NCI-H187 (cell line): ENCODE measurements at places on chromosomes 4 and X.

GRCh38 chr4:24470666-24471485, 113.5 kb downstream of the DHX15 start:
- peak; percentile 27 for DNase-seq

DNA sequence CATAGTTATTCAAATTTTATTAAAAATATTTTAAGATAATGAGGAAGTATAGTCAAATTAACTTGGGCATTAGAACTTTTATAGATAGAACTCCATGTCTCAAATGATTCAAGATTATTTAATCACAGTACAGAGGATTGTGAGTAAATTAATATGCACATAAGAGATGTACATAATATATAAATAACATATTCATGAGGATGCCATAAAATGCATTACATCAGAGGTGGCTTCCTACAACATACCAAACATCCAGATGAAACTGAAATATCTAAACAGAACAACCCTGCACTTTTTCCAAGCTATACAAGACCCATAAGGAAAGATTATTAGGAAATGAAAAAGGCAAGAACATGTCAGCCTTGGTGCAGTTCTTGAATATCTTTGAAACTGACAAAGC, 91.3 kb upstream of the NAP1L5 start:
- no peak for DNase-seq

- no peak for DNase-seq
Observed at GRCh38 chrX:134172588-134173259, 64.3 kb upstream of the CCDC160 start.

- no peak for DNase-seq
Observed at GRCh38 chr4:143287572-143287923, 49.1 kb upstream of the GAB1 start.

DNA sequence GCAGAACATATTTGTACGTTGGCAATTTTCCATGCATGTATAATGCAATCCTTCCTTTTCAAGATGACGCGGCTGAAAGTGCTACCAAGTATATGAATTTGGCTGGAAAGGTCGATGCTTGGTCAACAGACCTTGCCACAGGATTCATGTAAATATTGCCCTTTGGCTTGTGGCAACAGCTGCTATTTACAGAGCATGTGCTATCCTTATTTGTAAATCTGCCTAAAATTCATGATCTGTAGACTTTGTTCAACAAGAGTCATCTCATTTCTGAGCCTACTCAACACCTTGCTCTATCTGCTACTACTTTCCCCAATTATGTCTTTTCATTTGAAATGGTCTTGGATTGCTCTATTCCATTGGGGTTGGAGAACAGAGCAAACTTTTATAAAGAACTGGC, 1.9 kb upstream of the SMARCA1 start:
- no peak for DNase-seq

- DNase-seq = no peak
Observed at GRCh38 chr4:176376032-176376614, 56.4 kb downstream of the SPCS3 start.

DNA sequence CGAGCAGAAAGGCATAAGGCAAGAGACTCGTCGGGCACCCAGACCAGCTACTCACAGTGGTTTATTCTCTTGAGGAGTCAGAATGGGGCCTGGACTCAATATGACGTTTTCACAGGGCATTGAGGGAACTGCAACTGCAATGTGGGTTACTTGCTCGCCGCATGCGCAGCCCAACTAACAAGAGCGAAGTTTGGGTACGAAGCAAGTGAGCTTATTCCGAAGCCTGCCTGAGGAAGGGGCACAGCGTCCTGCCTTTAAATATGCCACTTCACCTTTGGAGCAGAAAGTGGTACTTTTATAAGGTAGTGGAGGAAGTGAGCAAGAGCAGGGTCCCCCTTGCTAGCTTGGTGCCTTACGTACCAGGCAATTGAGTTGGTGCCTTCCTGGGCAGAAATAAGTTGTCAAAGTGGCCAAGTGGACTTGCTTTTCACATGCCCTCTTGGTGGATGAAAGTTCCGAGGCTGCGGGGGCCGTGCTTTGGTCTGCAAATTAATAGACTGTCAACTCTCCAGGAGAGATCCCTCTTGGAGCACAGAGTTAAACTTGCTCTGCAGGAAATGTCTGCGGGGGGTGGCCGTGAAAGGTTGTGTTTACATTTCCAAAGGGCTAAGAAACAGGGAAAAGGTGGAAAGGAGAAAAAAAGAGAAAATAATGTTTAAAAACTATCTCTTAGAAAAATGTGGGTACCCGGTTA, 480.4 kb downstream of the TRIML1 start:
- DNase-seq = no peak

GRCh38 chr4:104421566-104421965, 73.1 kb downstream of the CXXC4 start:
- DNase-seq = no peak

DNA sequence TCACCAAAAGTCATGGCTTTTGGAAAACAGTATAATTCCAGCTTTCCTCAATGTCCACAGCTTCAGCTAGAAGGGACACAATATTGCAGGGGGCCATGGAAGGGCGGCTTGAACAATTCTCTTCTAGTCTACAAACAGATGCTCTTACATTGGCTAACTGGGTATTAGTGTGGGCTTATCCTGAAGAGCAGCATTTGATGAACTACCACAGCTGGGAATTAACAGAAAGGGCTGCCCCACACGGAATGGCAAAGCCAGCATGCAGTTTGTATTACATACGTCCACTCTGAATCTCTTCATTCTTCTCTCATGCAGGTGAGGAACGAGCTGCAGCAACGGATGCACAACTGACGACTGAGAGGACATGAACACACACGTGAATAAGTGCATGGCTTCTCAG, 13.0 kb upstream of the PDCL2 start:
- DNase-seq = no peak

- no peak for DNase-seq
Observed at GRCh38 chr4:121706595-121707021, 9.8 kb upstream of the ANXA5 start.

- DNase-seq = no peak
Observed at GRCh38 chr4:151242305-151242704, 34.7 kb upstream of the PRSS48 start.

- no peak for DNase-seq
Observed at GRCh38 chr4:75995727-75996126, 5.0 kb upstream of the SDAD1 start.

DNA sequence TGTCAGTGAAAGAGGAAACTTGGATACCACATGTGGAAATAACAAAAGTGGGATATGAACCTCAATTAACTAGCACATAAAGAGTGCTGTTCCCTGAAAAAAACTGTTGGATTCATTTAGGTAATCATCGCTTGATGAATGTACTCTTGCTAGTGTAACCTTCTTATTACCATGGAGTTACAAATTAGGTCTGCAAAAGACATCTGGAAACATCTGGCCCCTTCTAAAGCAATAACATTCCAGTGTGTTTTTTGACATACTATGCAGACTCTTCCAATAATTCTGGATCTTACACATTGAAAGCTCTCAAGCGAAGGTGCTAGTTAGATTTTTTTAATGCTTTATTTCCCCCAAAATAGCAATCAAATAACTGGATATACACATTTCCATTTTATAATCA, 134.6 kb downstream of the ATP10D start:
- DNase-seq = no peak

DNA sequence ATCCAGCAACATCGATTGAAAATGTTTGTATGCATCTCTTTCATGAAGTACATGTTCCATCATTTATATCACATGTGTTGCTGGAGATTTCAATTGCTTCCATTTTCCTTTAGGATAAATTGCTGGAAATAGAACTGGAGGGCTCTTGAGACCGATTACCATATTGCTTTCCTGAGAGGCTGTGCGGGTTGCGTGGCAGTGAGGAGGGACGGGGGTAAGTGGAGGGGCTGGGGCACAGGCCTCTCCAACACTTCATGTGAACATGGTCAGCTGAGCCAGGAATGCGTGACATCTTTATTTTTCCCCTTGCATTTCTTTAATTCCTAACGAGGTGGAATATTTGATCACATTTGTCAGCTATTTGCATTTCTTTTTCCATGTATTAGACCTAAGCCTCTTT, 144.6 kb downstream of the TBL1X start:
- peak; percentile 52 for DNase-seq

DNA sequence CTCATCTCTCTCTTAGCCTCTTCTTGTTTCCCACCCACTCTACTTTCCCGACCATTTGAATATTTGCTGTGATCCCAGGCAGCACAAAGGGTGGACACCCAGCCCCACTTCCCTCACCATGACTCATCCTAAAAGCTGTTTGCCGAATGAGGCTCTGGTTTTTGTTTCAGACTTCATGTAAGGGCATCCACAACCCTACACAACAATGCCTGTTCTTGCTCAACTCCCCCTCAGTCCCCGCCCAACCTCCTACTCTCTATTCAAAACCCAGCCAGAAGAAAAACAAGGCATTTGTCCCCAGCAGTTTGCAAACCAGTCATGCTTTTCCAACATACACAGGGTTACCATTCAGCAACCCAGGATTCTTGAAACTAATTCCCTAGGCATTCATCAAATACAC, 516.5 kb upstream of the CNKSR2 start:
- DNase-seq = no peak

GRCh38 chr4:142500966-142501365, 345.1 kb downstream of the INPP4B start:
- DNase-seq = no peak

DNA sequence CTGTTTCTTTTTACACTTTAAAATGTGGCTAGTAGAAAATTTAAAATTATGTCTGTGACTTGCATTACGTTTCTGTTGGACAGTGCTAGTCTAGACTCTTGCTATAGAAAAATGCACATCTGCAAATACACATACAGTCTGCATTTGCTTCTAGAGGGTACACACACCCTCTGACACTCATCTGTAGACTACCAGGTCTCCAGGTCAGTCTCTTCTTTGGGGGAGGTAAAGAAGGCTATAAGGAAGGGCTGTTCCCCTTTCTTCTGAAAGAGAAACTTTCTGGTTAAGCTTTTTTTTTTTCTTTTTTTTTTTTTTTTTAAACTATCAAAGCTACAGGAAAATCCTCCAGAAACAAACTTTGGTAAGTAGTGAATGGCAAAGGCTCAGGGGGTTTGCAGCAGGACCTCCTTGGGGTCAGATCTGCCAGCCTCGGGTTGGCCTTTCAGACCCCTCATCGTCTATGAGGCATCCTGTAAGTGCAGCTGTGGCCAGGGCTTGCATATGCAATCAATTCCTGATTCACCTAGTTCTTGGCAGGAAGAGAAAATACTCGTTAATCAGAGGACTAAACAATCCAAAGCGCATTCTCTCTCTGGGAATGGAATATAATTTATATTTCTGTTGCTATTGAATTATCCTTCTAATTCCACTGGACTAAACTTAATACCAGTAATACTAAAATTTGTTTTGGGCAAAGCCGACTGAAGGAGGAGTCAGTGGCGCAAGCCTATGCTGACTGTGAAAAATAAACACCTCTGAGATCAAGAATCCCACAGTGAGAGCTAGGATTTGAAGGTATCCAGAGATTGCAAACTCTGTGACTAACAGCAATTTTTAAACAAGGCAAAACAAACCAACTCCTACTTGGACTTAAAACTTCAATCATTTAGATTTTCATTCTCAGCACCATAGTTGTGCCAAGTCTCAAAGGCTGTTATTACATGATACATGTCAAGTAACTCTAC, 109.3 kb upstream of the TBC1D9 start:
- no peak for DNase-seq

- no peak for DNase-seq
Observed at GRCh38 chrX:44459501-44459900, 83.2 kb downstream of the FUNDC1 start.

- no peak for DNase-seq
Observed at GRCh38 chr4:146255463-146255862, 41.1 kb downstream of the REELD1 start.

- DNase-seq = no peak
Observed at GRCh38 chr4:181682367-181683047, 560.7 kb upstream of the TENM3 start.

DNA sequence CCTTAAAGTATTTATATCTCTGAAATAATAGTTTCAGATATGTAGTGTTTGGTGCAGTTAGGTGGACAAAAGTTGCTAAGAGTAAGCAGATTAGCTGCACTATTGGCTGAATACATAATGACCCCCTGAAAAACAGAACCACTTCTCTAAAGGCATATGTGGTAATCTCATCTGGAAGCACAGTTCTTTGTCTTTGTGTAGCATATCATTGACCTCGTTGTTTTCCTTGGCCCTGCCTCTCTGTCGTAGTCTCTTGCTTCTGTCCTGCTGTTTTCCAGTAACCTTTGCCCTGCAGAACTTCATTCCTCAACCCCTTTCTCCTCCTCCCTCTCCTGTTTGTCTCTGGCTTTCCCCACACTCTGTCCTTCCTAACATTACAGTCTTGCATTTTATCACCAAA, 41.4 kb downstream of the JADE3 start:
- DNase-seq = no peak

- DNase-seq = peak; percentile 98
Observed at GRCh38 chr4:2262145-2262943, 435 bp upstream of the MXD4 start.

DNA sequence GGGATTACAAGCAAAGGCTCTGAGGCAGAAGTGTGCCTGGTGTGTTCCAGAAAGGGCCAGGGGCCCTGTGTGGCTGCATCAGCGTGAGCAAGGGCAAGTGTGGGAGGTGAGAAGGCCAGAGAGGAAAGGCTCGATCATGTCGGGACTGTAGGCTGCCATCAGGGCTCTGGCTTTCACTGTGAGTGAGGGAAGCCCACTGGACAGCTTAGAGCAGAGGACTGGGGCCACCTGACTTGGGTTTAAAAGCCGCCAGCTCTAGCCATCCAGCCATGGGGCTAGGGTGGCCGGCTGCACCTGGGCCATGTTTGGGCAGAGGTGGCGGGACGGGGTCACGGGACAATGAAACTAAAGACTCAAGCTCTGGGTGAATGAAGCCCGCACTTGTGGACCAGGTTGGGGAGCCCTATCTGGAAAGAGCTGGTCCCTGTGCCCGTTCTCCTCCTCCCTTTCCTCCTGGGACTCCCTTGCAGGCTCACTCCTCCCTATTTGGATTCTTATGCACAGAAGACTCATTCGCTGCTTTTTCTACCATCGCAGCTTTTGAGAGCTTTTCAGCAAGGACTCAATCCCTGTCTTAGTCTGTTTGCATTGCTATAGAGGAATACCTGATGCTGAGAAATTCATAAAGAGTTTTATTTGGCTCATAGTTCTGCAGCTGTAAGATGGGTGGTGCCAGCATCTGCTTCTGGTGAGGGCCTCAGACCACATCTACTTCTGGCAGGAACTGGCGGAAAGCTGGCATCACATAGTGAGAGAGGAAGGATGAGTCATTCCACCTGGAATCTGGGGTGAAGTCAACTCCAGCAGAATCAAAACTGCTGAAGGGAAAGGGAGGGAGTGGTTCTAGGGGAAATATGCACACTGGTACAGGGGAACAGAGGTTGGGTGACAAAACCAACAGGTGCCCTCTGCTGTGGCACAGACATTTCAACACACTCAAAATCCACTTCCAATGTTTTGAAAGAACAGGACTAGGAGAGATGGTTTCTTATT, 15.3 kb downstream of the CTAG1B start:
- no peak for DNase-seq

GRCh38 chrX:153804621-153805020, 10.2 kb downstream of the SSR4 start:
- DNase-seq = no peak

DNA sequence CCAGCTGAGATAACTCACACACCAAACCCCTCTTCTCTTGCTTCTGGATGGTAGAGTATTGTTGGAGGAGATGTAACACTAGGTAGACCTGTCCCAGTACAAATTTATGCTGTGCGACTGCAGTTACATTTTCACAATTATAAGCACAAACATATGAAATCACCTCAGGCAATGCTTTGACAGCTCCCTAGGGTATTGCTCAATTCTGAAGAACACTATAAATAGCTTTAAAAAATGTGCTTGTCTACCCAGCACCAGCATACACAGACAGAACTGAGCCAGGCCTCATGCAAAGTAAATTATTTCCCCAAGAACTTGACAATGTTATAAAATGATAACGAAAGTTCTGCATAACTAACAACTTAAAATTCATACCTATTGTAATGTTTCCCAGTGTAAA, 1999.1 kb upstream of the ADGRL3 start:
- DNase-seq = no peak
